ENCODE measurements at places on chromosomes 12 and 14.

GRCh38 chr12:88052686-88053085 lies 23.5 kb upstream of the C12orf50 start:
- no peak overlapping the region for H3K27ac ChIP-seq
- H3K36me3 ChIP-seq: peaks cover 14% of the 10 kb centered on the region
- H3K27me3 ChIP-seq: no peaks in the 10 kb centered on the region
- no peaks in the 10 kb centered on the region for H3K4me1 ChIP-seq
- no peak overlapping the region for H3K4me3 ChIP-seq

GRCh38 chr14:70130482-70130881 lies 58.3 kb downstream of the SLC8A3 start:
- no peaks in the 10 kb centered on the region for H3K36me3 ChIP-seq
- H3K27me3 ChIP-seq: peaks cover 42% of the 10 kb centered on the region
- H3K27ac ChIP-seq: no peak overlapping the region

GRCh38 chr12:62739266-62740015 lies 195.5 kb downstream of the PPM1H start:
- peaks cover 52% of the 10 kb centered on the region for H3K4me1 ChIP-seq
- H3K27ac ChIP-seq: peak overlapping the region; percentile 69
- H3K36me3 ChIP-seq: peaks cover 21% of the 10 kb centered on the region
- no peaks in the 10 kb centered on the region for H3K27me3 ChIP-seq

GRCh38 chr14:99571303-99571986 lies 32.6 kb downstream of the CCDC85C start:
- H3K27ac ChIP-seq: peak overlapping the region; percentile 82
- H3K4me1 ChIP-seq: peaks cover 73% of the 10 kb centered on the region
- no peak for DNase-seq
- no peaks in the 10 kb centered on the region for H3K36me3 ChIP-seq
- no peaks in the 10 kb centered on the region for H3K27me3 ChIP-seq
- H3K4me3 ChIP-seq: peak overlapping the region; percentile 72

DNA sequence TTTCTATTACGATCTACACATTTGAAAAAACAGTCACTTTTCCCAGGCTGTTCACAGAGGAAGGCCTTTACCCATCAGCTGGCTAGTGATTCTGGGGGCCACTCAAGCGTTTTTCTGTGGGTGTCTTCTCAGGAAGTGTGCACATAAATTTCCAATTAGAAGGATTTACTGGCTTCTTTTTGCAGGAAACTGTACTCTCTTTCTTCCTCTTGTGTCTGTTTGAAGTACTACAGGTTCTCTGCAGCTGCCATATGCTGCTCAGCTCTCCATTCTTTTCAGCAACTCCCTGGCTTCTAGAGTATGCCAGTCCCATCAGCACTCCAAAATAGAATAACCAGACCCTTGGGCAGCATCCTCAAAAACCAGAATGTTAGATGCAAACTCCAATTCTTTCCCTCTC lies 110.4 kb upstream of the NAV3 start:
- no peak for DNase-seq
- no peaks in the 10 kb centered on the region for H3K4me1 ChIP-seq
- no peaks in the 10 kb centered on the region for H3K27me3 ChIP-seq

DNA sequence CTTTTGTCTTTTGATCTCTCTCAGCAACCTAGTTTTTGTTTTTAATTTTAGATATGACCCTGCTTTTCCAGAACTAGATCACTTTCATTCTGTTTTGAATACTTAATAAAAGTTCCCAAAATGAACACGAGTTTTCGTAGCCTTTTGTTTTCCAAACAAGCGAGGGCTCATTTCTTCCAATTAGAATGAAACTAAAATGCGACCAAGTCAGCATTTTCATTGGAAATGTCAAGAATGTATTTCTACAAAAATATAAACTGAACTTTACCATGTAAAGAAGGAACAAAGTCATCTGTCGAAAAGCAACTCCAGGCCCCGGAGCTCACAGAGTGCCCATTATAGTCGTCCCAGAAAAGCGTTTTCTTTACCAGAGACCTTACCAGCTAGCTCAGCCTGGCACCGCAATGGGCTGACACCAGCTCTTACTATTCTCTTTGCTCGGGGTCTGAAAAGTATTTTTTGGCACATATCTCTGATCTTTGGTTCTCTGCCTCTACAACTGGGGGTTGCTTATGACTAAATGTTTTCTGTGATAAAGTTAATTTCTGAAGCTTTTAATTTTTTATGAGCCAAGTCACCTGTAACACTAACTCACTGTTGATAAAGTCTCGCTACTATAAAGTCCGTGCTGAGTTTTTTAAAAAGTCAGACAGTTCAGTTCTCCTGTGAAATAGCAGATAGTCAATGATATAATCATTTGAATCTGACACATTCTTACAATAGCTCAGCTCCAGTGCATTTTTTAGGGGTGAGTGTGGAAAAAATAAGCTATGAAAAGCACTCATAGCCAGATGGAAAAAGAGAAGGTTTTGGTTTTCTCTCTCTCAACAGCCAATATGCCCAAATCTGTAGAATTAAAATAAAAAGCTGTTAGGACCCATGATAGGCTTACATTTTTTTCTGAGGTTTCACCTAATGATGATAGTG lies 43.4 kb downstream of the SAMD4A start:
- H3K4me1 ChIP-seq: peaks cover 4% of the 10 kb centered on the region
- H3K36me3 ChIP-seq: peaks cover 6% of the 10 kb centered on the region
- DNase-seq: no peak
- H3K27ac ChIP-seq: no peak overlapping the region

- no peaks in the 10 kb centered on the region for H3K27me3 ChIP-seq
- H3K27ac ChIP-seq: peak overlapping the region; percentile 85
- no peaks in the 10 kb centered on the region for H3K36me3 ChIP-seq
- peak overlapping the region; percentile 73 for H3K4me3 ChIP-seq
- DNase-seq: no peak
- H3K4me1 ChIP-seq: peaks cover 54% of the 10 kb centered on the region
Measured at GRCh38 chr12:51839310-51839947, 9.1 kb downstream of the FIGNL2 start.

Measured in type B pancreatic cell (in vitro differentiated cells).